Activated T-helper 2 cell treated with anti-CD3 and anti-CD28 coated beads, Interferon-gamma antibody, Interleukin-2, Interleukin-4, amounts not matched to agents 10 μg/mL and 5 μg/mL and 100 μg/mL, durations not matched to agents 14 hours and 24 hours and 36 hours (primary cell): ENCODE measurements at places on chromosomes 5 and 9.
A peak's percentile ranks its signal among the peaks of the same experiment; 100 is the strongest.

GRCh38 chr5:170464280-170465127 is 39.3 kb upstream of the KCNIP1 start:
- DNase-seq: no peak

GRCh38 chr9:86116425-86116824 is 17.1 kb upstream of the GOLM1 start:
- DNase-seq: no peak

DNA sequence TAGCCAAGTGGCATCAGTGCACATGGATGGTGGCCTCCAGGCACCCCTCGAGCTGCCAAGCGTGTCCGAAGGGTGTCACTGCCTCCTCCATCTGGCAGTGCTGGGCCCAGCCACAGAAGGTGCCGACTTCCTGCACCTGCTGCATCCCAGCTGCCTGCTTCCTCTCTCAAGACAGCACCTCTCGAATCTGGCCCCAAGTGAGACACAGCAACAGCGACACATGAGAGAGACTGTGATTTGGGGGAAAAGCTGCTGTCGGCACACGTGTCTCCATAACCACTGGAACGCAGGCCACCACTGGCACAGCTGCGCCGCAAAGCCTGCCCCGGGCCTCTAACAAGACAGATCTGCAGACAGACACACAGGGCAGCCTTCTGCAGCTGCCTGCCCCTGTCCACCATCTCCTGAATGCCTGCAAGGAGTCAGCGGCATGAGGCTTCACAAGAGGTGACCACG is 8.8 kb downstream of the CLPTM1L start:
- no peak for DNase-seq

DNA sequence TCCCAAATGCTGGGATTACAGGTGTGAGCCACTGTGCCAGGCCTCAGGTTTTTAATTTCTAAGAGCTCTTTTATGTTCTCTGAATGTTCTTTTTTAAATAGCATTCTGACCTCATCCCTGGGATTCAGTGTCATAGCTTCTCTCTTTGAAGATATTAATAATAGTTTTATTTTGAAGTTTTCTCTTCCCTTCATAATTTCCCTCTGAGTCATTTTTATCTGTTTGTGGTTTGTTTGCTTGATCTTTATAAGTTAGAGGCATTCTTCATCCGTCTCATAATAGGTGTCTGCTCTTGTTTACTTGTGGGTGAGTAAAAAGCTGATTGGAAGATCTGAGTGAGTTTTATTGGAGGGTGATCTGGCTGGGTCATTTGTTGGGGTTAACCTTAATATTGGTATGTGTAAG is 12.5 kb upstream of the MAMDC2 start:
- no peak for DNase-seq

- no peak for DNase-seq
Measured at GRCh38 chr5:159178978-159179377, 30.4 kb downstream of the RNF145 start.

DNA sequence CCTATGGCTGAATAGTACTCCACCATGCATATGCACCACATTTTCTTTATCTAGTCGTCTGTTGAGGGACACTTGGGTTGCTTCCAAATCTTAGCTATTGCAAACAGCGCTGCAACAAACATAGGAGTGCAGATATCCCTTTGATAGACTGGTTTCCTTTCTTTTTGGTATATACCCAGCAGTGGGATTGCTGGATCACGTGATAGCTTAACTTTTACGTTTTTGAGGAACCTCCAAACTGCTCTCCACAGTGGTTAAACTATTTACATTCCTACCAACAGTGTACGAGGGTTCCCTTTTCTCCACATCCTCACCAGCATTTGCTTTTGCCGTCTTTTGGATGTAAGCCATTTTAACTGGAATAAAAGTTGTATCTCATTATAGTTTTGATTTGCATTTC is 142.6 kb downstream of the TARS1 start:
- DNase-seq: no peak

GRCh38 chr9:105062222-105062855 is 134.4 kb upstream of the ABCA1 start:
- no peak for DNase-seq

DNA sequence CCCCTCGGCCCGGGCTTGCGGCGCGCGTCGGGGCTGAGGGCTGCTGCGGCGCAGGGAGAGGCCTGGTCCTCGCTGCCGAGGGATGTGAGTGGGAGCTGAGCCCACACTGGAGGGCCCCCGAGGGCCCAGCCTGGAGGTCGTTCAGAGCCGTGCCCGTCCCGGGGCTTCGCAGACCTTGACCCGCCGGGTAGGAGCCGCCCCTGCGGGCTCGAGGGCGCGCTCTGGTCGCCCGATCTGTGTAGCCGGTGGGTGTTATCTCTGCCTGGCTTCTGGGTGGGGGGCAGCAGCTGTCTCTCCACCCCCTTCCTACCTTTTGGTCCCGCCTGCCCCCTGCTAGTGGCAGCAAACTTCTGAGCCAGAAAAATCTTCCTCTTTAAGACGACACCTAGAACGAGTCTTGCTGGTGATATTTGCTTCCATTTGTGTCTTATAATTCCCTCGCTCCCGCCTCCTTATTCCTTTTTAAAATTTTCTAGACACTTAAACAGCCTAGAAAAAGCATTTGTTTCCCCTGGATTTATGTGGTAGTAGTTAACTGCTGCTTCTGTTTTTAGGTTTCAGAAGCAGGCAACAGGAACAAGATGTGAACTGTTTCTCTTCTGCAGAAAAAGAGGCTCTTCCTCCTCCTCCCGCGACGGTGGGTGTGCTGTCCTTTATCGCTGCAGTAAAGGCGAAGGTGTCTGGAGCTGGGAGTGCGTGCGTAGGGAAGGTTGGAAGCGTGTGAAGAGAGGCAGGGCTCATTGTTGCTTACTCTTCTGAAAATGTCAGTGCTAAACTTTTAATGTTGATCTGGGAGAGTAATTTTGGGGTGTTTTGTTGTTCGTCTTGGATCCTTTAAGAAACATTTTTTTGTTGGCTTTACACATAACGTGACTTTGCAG is 554 bp downstream of the JAK2 start:
- peak; percentile 28 for DNase-seq

DNA sequence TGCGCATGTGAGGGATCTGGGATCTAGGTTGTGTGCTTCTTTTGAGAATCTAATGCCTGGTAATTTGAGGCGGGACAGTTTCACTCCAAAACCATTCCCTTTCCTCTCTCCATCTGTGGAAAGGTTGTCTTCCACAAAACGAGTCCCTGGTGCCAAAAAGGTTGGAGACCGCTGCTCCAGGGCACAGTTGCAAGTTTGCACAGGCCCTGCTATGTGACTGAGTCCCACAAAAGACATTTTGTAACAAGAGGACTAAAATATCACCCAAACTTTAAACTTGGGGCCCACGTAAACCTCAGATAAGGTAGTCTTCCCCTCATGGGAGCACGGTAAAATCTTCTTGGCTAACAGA is 5.8 kb upstream of the ZNF367 start:
- no peak for DNase-seq

- no peak for DNase-seq
Measured at GRCh38 chr5:150406103-150406722, 6.5 kb downstream of the CD74 start.

- no peak for DNase-seq
Measured at GRCh38 chr5:88377705-88378656, 109.3 kb upstream of the TMEM161B start.

GRCh38 chr5:158811350-158811749 is 288.4 kb downstream of the EBF1 start:
- no peak for DNase-seq

GRCh38 chr9:110308633-110309038 is 29.0 kb downstream of the TXNDC8 start:
- no peak for DNase-seq
